Activated CD4-positive, alpha-beta T cell treated with anti-CD3 and anti-CD28 coated beads, Interleukin-2, amount 10 ng/mL, durations not matched to agents 7 days and 5 days (primary cell): ENCODE measurements at places on chromosomes 1 and 21. TPM values are rescaled to one million over a fixed set of nuclear protein-coding genes. Genes with fewer than 3 reads are reported as not detected.

GRCh38 chr1:115647047-115647446 is 5.3 kb downstream of the VANGL1 start:
- no peak for DNase-seq

- DNase-seq = no peak
These were observed 192.4 kb upstream of the RNPC3 start for GRCh38 chr1:103333141-103333540.

GRCh38 chr1:199834711-199835110 is 192.8 kb upstream of the NR5A2 start:
- DNase-seq = no peak

- DNase-seq = no peak
These were observed 9.5 kb downstream of the PSMB4 start for GRCh38 chr1:151408891-151409290.

GRCh38 chr1:35717911-35718476 is 690 bp downstream of the C1orf216 start:
- no peak for DNase-seq

DNA sequence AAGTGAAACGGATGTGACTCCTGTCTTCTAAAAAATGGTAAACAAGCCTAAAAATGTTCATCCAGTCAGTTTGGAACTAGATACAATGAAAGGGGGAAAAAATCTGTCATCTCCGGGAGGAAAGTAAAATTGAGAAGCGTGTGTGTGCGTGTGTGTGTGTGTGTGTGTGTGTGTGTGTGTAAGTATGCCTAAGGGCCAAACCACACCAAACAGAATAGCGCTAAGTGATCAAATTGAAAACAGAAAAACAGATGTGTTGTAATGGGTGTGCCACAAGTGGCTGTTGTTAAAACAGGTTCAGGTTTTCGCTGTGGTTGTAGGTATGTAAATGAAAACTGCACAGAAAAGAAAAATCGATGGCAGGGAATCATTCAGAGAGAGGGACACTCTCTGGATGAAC is 106.7 kb downstream of the RNF220 start:
- DNase-seq = no peak

DNA sequence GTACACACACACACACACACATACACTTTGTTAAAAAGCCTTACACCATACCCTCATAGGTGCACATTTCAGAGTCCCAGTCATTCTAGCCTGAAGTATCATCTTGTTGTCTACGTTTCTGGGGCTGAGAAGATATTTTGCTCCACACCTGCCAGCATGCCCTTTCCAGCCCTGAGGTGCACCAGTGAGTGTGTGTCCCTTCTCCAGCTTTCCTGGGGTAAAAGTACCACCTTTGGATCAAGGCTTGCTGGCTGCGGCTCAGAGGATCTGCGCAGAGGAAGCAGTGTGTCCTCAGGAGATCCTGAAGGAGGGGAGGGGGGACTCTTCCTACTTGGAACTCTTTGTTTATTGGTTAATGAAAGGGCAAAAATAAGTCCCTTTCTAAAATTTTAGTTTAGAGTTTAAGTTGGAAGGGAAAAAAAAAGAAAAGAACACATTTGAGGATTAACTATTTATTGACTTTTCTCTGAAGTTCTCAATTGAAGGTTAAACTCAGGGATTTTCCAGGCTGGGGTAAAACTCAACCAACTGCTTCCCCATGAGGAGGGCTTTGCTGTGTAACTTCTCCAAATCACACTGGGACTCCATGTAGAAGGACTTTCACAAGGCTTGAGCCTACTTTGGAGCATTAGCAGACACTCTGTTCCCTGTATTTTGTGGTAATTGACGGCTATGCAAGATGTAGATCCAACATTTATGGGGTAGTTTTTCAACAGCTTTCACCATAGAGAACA is 200.3 kb upstream of the SGIP1 start:
- no peak for DNase-seq

DNA sequence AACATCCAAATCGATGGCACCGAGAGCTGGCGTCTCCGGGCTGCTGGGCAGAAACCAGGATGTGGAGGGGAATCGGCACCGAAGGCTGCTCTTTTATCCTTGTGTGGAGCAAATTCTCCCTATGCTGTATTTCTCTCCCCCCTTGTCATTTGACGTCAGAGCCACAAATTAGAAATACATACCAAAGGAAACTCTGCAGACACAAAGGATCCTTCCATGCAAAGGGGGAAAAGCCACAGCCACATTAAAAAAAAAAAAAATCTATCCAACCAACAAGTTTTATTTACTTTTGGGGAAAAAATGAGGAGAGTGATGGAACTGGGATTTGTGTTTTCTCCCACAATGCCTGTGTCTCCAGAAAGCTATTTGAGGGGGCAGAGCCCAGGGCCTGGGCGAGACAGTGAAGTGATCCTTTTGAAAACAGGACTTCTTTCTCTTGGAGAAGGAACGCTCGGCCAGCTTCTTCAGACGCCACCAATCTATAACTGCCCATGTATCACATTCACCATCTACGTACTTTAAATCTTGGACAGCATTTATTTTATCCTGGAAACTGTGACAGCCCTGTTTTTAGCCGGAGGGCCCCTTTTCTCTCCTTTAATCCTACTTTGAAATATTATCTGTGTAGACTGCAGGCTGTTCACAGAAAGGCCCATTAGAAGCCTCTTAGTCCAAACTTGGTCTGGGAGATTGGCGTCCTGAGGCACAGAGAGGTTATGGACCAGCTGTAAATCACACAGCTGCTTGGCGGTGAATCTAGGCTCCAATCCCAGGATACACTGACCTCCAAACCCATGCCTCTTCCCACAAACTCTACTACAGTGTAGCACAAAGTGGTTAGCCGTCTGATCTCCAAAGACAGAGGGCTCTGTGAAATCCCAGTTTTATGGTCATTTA is 4.5 kb downstream of the KANK4 start:
- no peak for DNase-seq

DNA sequence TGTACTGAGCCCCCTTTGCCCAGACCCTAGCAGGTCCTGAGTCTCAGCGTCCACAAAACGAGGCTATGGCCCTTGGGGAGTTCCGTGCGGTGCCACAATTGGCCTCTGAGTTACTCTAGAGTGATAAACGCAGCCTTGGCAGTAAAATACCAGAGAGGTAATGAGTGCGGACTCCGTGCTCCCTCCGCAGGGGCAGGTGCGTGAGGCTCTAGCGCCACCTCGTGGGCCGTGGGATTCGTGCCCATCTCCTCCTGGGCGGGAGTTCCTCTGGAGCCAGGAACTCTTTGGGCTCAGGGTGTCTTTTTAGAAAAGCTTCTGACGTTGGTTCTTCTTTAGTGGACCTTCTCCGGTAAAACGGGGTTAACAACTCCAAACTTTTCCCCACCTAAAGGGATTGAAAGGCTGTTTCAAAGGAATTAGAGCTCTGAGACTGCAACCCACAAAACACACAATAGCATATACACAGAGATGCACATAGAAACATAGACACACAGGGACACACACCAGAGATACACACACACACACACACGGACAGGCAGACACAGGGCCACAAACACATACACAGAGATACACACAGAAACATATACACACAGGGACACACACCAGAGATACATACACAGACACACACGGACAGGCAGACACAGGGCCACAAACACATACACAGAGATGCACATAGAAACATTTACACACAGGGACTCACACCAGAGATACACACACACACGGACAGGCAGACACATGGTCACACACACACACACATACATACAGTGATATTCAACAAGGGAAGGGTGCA is 99.4 kb downstream of the KCNJ15 start:
- peak; percentile 74 for DNase-seq

- DNase-seq = no peak
These were observed 57.8 kb upstream of the C1orf53 start for GRCh38 chr1:197844651-197845050.

DNA sequence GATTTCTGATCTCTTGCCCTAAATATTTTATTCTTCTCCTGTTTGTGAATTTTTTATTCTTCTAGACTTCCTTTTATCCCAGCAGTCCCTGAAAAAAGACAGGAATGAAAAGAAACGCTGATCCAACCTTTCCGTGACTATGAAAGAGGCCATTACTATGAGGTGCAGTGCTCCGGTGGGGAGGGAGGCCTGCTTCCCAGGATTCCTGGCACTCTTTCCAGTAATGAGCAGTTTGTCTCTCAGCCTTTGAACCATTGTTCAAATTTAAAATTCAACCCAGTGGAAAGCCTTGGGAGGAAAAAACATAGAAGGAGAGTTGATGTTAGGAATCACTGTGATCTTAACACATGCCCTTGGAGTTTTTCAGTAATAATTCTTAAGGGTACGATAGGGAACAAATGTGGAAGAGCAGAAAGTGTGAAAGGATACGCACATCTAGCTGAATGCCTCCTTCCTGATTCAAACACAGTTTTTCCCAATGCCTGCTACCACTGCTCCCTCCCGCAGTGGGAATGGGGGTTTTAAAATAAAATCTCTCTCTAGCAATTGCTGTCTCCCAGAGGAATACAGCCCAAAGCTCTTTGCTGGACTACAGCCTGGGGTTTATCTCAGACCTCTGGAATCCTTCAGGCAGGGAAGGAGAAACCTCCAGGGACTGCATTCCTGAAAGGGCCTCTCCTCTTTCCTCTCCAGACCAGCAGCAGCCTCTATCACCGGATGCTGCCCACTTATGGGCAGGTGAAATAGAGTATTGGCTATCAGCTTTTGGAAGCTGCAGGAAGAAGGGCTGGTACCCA is 6.1 kb downstream of the IER5 start:
- no peak for DNase-seq

DNA sequence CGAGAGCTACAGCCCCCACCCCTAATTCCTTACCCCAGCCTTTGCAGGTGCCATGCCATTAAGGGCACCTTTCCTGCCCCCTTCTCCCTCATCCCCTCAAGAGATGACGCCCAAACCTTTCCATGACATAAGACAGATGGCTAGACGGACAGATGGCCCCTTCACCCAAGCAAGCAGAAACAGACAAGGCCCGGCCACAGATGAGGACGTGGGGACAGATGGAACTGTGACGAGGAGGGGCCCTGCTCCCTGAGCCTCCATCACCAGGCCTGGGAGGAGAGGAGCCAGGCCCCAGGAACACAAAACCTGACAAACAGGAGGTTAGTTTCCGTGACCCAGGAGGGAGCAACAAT is 24.7 kb upstream of the PEF1 start:
- DNase-seq = no peak

- no peak for DNase-seq
These were observed 20.6 kb upstream of the PPM1J start for GRCh38 chr1:112735752-112736151.

- no peak for DNase-seq
These were observed 498.7 kb downstream of the AMY1C start for GRCh38 chr1:104248385-104248784.

DNA sequence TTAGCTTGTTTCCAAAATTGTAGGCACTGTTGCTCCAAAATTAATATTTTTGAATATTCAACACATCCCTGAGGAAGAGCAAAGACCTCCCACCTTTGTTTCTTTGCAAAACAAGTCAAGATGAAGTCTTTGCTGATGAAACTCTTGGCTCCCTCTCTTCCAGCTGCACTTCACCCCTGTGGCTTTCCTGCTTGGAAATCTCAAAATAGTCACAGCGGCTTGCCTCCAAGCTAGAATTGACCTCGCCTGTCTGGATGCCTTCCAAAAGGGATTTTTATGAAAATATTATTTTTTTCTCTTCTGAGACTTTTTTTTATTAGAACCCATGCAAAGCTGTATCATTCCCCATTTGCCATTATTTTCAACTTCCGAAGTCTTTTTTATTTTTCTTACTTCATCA is 71.1 kb upstream of the MROH9 start:
- DNase-seq = no peak

GRCh38 chr21:33078907-33079582 is 9.1 kb downstream of the OLIG1 start:
- peak; percentile 32 for DNase-seq

DNA sequence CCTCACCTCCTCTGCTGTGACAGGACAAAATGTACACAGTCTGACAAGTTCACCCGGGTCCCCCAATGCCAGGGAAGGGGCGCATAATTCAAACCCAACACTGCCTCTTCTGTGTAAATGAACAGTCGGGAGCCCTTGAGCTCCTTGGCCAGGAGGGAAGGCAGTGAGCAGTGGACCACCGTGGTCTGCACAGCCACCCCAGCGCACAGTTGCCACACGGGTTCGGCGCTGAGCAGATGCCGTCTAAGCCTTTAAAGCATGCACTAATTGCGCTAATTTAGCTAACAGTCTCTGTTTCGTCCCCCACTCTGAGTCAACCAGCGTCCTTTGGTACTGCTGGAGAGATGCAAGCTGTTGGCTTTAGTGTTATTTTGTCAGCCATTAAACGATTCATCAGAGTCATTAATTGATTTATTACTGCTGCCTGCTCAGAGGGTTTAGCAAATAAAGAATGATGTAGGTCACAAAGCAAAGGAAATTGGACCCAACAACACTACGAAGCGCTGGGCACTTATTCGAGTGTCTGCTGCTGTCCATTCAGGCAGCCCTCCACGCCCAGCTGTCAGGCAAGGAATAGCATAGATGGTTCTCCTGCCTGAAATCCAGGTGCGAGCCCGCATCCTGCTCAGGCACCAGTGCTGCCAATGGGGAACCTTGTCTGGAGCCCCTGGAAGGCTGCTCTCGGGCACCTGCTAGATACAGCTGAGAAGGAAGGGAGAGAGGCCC is 91.5 kb downstream of the MRPL37 start:
- no peak for DNase-seq

GRCh38 chr1:228142701-228143136 is 2.6 kb downstream of the GUK1 start:
- no peak for DNase-seq

- no peak for DNase-seq
These were observed 11.1 kb downstream of the ATP6V1G3 start for GRCh38 chr1:198529414-198529813.

- DNase-seq = no peak
These were observed 20.7 kb downstream of the CD1B start for GRCh38 chr1:158310623-158311022.

- DNase-seq = no peak
These were observed 22.8 kb upstream of the KCNC4 start for GRCh38 chr1:110187139-110187890.

GRCh38 chr1:200316148-200316803 is 93.6 kb downstream of the ZNF281 start:
- no peak for DNase-seq

DNA sequence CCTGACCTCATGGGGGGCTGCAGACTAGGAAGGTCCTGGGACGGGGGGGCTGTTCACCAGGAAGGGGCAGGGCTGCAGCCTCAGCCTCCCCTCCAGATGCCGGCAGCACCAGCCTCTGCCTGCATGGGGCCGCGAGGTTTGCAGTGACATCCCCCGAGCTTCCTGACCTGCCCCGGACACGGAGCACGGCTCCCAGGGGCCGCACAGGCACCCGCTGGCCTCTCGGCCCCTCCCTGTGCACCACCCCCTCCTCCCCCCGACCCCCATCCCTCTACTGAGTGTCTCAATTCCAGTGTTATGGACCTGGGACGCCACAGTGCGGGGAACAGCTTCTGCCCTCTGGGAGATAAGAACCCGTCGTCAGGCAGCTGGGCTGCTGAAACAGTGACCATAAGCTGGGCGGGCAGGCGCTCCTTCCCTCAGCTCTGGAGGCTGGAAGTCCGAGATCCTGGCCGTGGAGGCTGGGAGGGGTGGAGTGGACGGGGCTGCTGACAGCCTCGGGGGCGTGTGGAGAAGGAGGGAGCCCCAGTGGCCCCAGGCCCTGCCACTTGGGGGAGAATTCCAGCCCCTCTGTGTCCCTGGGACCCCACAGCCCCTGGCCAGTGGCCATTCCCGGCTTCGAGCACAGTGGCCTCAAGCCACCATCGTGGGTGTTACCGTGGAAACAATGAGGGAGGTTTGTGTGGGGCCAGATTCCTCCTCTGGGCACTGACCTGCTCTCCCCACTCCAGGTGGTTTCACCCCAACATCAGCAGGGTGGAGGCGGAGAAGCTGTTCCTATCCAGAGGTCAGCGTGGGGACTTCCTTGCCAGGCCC is 11.6 kb downstream of the RNF223 start:
- DNase-seq = no peak

The GPR52 gene
- 1.9 TPM for total RNA-seq

The KIRREL1 gene
- total RNA-seq = not detected
